Aorta (tissue), 5 donors: ENCODE measurements at places on chromosomes 5 and 9.

GRCh38 chr9:99779277-99779676 is 42.4 kb upstream of the NR4A3 start:
- DNase-seq = no peak

GRCh38 chr5:29015523-29015922 is 1977.1 kb upstream of the CDH9 start:
- no peak for DNase-seq

- DNase-seq = no peak
These were observed 45.2 kb upstream of the GLIPR2 start for GRCh38 chr9:36091026-36091953.

DNA sequence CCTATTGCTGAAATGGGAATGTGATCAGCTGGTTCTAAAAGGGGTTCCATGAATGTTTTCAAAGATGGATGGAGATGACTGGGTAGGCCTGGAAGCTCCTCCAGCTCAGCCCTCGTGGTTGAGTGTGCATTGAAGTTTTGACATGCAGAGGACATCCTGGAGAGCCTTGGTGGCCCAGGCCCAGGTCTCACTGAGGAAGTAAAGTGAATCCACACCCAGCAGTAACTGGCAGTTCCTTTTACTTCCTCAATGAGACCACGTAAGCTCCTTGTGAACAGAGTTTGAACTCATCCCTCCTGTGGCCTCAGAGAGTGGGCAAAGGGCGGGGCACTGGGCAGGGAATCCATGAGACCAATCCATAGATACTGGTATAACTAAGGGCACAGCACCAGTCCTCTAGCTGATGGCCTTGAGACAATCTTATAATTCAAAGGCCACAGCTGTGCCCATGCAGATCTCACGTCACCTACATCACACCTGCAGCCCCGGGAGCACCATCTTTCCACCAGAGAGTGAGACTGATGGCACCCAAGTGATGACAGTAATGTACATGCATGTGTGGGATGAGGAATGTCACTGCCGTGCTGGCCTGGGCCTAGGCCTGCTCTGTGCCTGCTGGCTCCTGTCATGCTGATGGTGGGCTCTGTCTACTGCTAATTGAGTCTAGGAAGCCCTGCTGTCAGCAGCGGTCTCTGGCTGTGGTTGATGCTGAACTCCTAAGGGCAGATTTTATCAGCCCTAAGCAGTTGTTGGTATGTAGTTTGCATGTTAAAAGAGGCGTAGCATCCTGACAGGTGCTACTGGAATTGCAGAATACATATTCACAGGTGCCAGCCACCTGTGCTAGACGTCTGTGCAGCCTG is 257.8 kb downstream of the FSTL4 start:
- DNase-seq = no peak

DNA sequence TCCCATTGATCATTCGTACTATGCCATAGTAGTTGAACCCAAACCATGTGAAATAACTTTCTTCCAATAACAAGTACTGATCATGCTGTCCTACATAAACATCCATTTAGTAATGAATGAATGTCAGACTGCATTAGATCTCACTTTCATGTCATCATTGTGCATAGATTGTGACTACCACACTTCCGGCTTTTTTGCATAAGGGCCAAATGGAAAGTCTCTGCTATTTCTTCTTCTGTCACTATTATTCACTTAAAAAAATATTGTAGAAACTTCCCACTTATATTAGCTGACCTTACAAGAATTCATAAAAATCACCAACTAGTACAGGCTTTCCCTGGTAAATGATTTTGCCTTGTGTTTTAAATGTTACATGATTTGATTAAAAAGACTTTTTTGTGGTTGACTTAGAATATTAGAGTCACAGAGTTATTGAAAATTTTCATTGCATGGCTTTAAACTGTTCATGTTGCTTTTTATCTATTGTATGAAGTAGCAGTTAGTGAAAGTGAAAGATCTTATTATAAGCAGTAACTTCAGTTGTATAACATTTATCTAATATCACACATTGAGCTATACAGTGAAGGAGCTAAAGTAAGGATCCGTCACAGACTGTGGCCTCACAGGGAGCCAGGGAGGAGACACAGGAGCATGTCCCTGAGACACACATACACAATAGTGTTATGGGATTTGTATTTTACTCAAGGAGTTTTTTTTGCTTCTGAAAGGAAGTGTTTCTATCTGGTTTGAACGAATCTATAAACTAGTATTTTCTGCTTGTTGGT is 33.9 kb downstream of the LMNB1 start:
- DNase-seq = no peak
